ENCODE measurements at places on chromosomes 7 and 10.

DNA sequence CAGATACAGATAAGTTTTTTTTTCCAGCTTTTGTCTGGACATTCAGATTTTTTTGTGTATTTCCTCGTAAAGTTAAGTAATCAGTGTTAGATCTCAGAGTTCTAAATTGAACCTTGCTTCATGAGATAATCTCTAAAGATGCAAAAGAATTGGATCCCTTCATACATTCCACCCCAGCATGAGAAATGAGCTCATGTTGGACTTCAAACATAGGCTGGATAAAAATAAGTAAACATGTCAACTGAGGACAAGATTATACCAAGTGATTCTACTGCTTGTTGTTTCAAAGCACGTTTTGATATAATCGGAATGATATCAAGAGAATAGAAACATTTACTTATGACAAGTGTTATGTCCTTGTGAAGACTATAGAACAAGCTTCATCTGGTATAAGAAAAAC is 117.0 kb upstream of the DKK1 start:
- no peak for DNase-seq

GRCh38 chr10:44723082-44723481 is 188.1 kb upstream of the TMEM72 start:
- DNase-seq, result no peak

GRCh38 chr7:132800522-132800921 is 224.3 kb upstream of the PLXNA4 start:
- no peak for DNase-seq

GRCh38 chr7:25638590-25639244 is 410.4 kb upstream of the NPVF start:
- no peak for DNase-seq

DNA sequence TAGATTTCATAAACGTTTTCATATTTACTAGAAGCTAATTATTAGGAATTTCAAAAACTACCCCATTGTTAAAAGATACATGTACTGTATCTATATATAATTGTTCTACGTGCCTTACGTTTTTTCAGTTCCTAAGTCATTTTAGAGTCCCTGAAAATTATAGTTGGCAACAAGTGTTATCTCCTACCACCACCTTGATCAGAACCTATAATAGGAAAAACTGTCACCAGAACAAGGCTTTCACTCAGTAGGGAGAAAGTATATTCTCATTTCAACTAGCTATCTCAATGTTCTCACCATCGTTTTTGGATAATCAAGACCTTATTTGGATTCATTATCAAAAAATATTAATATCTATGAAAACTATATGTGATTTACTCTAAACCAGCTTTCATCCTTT is 107.7 kb downstream of the CPEB3 start:
- DNase-seq, result no peak

DNA sequence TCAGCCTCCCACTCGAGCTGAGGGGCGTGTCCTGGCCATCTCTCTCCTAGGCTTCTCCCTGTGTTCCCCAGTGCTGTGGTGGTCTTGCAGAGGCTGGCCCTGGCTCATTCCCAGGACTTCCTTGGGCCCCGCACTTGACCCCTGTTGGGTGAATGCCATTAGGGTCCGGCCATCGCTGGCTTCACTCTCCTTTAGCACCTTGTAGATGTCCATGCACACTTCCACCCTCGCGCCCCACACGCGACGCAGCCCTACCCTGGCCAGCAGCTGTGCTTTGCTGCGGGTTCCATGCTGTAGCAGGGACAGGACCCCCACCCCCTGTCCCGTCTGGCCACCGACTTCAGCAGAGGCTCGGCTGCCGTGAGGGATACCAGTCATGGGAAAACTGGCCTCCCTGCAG is 46.3 kb downstream of the PITRM1 start:
- no peak for DNase-seq

GRCh38 chr7:88184848-88185304 is 35.0 kb downstream of the SRI start:
- DNase-seq, result no peak

GRCh38 chr10:35412003-35412723 is 75.9 kb downstream of the CCNY start:
- no peak for DNase-seq

DNA sequence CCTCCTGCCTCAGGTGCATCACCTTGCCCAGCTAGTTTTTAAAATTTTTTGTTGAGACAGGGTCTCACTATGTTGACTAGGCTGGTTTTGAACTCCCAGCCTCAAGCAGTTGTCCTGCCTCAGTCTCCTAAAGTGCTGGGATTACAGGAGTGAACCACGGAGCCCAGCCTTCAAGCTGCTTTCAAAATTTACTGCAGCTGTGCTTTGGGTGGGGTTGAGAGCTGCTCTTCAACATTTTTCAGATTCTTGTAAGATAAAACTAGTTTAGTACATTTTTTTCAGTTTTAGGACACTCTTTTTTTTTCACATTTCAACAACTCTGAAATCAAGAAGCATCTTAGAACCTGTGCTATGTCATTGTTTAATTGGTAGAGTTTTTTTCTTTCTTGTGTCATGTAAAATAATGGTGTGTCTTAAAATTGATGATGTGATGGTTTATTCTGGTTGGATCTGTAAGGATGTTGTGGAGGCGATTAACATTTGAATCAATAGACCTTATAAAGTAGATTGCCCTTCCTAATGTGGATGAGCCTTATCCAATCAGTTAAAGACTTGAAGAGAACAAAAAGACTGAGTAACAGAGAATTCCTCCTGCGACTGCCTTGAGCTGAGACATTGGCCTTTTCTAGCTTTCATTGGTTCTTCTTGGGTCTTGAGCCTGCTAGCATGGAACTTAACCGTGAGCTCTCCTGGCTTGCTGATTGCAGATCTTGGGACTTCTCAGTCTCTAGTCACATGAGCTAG is 13.5 kb downstream of the PLEKHA8 start:
- no peak for DNase-seq

- DNase-seq, result no peak
Measured at GRCh38 chr10:99938563-99938962, 71.2 kb downstream of the DNMBP start.

GRCh38 chr10:78382772-78383171 is 349.1 kb downstream of the RPS24 start:
- DNase-seq, result no peak

DNA sequence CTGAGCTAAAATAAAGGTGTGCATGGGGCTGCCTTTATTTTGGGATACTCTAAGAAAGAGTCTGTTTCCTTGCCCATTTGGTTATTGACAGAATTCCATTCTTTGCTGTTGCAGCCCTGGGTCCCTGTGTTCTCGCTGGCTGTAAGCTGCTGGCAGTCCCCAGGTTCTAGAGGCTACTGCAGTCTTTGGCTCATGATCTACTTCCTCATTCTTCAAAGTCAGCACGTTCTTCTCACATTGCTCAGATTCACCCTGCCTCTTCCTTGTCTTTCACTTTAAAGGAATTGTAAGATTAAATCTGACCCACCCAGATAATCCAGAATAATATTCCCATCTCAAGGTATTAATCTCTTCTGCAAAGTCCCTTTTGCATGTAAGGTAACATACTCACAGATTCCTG is 620.3 kb downstream of the CCSER2 start:
- DNase-seq, result no peak

DNA sequence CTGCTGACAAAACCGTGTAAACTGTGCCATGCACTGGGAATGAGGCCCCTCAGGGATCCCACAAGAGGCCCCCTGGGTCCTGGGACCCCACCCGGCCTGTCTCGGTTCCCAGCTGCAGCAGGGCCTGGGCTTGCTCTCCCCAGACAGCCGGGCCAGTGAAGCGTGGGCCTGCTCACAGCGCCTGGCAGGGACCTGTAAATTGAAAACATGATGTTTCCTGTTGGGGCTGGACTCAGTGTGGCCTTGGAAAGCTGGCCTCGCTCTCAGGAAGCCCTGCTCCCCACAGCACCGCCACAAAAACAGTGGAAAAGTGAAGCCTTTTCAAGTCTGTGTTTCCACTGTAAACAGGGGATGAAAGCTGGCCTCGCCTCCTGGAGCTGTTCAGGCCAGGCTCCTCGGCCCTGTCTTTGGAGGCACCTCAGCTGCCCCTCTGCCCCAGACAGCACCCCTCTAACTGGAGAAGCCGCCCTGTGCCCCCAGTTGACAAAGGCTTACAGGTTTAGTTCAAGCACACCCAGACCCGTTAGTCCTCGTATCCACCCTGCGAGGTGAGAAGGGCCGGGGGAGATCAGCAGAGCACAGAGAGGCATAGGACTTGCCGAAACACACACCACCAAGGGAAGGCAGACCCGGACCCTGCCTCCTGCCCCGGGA is 108.3 kb downstream of the ZMIZ1 start:
- DNase-seq, result peak; percentile 86

GRCh38 chr10:62171791-62172190 is 96.9 kb downstream of the RTKN2 start:
- no peak for DNase-seq
